ENCODE measurements at places on chromosomes 3 and 15.

DNA sequence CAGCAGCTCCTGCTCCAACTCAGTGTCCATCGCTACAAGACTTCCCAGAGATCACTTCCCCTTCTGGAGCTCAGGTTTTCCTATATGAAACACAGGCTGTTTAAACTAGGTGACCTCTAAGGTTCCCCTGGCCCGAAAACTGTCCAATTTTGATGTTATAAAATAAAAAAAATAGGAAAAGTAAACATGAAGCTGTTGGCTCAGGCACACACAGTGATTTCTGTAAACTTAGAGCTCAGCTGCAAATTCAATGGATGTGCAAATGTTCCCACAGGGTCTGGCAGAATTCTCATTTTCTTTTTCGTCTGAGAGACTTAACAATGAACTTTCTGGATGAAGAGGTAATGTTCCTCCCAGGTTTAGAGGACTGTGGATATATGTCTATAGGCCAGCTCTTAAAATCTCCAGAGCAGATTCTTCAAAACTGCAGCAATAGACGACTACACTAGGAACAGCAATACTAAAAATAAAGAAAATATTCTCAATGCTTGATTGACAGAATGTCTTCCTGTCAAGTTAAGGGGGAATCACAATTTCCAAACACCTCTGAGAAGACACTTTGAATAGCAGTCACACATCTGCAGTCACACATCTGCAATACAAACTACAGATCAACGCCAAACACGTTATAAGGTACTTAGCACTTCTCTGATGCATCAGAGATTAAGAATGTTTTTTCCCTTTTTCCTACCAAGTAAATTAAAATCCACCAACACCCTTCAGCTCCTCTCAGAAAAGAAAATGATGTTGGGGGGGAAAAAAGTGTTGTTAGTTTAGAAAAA, 2.8 kb downstream of the NUP210 start:
- DNase-seq = no peak

DNA sequence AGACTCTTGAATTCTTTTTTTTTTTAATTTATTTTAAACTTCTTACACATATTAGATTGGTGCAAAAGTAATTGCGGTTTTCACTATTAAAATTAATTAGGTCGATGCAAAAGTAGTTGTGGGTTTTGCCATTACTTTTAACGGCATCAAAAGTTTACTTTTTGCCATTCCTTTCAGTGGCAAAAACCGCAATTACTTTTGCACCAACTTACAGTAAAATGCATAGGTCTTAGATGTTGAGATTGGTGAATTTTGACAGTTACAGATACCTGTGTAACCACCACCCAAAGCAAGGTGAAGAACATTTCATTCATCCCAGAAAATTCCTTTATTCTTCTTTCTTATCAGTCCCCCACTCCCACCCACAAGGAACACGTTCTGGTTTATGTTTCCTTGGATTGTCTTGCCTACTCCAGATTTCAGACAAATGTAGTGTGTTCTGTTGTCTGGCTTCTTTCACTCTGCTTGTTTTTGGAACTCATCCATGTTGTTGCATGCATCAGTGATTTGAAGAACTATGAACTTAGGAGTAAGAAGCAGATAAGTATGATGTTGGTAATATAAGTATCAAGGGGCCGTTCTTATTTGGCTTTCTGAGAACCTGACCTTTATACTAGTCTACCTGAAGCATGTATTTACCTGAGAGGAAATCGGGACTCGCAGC, 198.4 kb upstream of the UBE2E1 start:
- no peak for DNase-seq

- DNase-seq = peak; percentile 70
Measured at GRCh38 chr15:39140060-39140604, 440.7 kb upstream of the THBS1 start.

GRCh38 chr3:31575448-31575847, 42.7 kb downstream of the STT3B start:
- DNase-seq = no peak

GRCh38 chr3:190558316-190558715, 44.4 kb downstream of the IL1RAP start:
- no peak for DNase-seq

- DNase-seq = no peak
Measured at GRCh38 chr3:175267121-175267531, 408.0 kb downstream of the NAALADL2 start.

Data from glutamatergic neuron (in vitro differentiated cells).